Ascending aorta (tissue), 2 donors: ENCODE measurements at places on chromosomes 13 and 19. TPM values are rescaled to one million over a fixed set of nuclear protein-coding genes. Genes with fewer than 3 reads are reported as not detected.

- no peaks in the 10 kb centered on the region for H3K27me3 ChIP-seq
- H3K4me1 ChIP-seq = no peaks in the 10 kb centered on the region
- no peak for DNase-seq
- H3K36me3 ChIP-seq = no peaks in the 10 kb centered on the region
These were observed 17.5 kb downstream of the MIPEP start for GRCh38 chr13:23871616-23872220.

DNA sequence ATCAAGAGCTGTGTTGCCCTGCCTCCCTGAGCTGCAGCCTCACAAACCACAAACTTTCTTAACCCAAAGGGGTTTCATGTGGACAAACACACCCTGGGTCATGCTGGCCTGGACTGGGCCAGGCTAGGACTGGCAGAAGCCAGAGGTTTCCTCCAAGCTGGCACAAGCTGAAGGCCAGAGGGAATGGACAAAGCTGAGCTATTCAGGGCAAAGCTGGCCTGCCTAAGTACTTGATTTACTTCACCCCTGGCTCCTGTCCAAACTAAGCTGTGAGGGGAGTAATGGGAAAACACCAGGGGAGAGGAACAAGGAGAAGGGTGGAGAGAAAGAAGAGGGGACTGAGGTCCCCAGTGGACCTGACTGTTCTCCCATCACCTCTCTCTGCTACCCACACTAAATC is 6.2 kb downstream of the CPAMD8 start:
- H3K36me3 ChIP-seq = no peaks in the 10 kb centered on the region
- H3K27me3 ChIP-seq = no peaks in the 10 kb centered on the region
- no peak overlapping the region for H3K27ac ChIP-seq
- no peaks in the 10 kb centered on the region for H3K4me1 ChIP-seq
- DNase-seq = no peak
- no peak overlapping the region for H3K4me3 ChIP-seq

- peaks cover 10% of the 10 kb centered on the region for H3K4me1 ChIP-seq
- no peaks in the 10 kb centered on the region for H3K27me3 ChIP-seq
- DNase-seq = no peak
- H3K27ac ChIP-seq = peak overlapping the region; percentile 65
These were observed 3.5 kb upstream of the SBNO2 start for GRCh38 chr19:1177322-1178114.

GRCh38 chr19:40542202-40542859 is 34.3 kb upstream of the SHKBP1 start:
- no peaks in the 10 kb centered on the region for H3K36me3 ChIP-seq
- H3K27me3 ChIP-seq = no peaks in the 10 kb centered on the region
- no peak for DNase-seq
- H3K4me1 ChIP-seq = no peaks in the 10 kb centered on the region

The PDE4A gene
- 59.9 TPM for total RNA-seq

- DNase-seq = no peak
- H3K4me1 ChIP-seq = no peaks in the 10 kb centered on the region
- H3K27me3 ChIP-seq = no peaks in the 10 kb centered on the region
- H3K27ac ChIP-seq = no peak overlapping the region
- H3K4me3 ChIP-seq = no peak overlapping the region
These were observed 10.4 kb upstream of the LCP1 start for GRCh38 chr13:46192412-46192811.

DNA sequence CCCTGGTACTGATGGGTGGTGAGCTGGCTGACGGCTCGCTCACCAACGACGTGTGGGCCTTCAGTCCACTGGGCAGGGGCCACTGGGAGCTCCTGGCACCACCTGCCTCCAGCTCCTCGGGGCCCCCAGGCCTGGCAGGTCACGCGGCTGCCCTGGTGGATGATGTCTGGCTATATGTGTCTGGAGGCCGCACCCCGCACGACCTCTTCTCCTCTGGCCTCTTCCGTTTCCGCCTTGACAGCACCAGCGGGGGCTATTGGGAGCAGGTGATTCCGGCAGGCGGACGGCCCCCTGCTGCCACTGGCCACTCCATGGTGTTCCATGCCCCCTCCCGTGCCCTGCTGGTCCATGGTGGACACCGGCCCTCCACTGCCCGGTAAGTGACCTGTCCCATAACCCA is 10.5 kb downstream of the MEGF8 start:
- no peak overlapping the region for H3K4me3 ChIP-seq
- H3K27ac ChIP-seq = no peak overlapping the region
- H3K27me3 ChIP-seq = no peaks in the 10 kb centered on the region
- H3K36me3 ChIP-seq = peaks cover 18% of the 10 kb centered on the region
- no peaks in the 10 kb centered on the region for H3K4me1 ChIP-seq
- no peak for DNase-seq

DNA sequence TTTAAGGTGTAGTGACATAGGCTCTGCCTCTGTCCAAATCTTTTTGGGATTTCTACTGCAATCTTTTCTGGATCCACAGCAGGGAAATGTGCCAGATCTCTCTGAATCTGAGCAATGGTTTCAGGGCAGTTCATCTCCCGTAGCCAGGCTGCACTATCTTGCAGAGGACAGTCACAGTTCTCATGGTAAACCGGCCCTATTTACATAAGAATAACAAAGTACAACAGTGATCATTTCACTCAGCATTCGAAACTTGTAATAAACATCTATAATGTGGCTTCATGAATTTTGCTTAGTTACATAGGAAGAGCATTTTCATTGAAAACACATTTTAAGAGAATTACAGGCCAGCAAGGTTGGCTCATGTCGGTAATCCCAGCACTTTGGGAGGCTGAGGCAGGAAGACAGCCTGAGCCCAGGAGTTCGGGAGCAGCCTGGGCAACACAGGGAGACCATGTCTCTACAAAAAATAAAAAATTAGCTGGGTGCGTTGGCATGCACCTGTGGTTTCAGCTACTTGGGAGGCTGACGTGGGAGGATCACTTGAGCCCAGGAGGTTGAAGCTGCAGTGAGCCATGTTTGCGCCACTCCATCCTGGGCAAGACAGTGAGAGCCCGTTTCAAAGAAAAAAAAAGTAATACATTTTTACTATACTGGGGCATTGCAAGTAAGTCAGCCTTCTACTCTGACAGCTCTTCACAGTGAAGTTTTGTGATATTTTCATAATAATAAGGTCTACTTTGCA is 5.0 kb downstream of the POGLUT2 start:
- no peak overlapping the region for H3K4me3 ChIP-seq
- H3K27ac ChIP-seq = no peak overlapping the region
- no peak for DNase-seq
- H3K4me1 ChIP-seq = no peaks in the 10 kb centered on the region

DNA sequence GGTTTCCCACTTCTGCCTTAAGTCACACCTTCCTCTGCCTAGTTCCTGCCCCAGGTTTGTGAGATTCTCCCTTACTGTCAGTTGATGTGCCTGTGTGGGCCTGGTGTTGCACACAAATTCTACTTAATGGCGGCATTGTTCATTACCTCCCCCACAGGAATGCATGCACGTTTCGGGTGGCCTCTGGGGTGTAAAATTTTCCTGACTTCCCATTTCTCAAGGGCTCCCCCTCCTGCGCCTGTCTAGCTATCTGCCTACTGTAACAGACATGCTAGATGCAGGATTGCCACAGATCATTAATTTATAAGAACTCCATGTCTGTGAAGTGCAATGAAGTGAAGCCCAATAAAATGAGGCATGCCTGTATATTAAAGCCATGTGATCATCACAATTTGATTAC is 1466.3 kb downstream of the PCDH9 start:
- no peak overlapping the region for H3K27ac ChIP-seq
- H3K27me3 ChIP-seq = no peaks in the 10 kb centered on the region
- no peak overlapping the region for H3K4me3 ChIP-seq
- DNase-seq = no peak

DNA sequence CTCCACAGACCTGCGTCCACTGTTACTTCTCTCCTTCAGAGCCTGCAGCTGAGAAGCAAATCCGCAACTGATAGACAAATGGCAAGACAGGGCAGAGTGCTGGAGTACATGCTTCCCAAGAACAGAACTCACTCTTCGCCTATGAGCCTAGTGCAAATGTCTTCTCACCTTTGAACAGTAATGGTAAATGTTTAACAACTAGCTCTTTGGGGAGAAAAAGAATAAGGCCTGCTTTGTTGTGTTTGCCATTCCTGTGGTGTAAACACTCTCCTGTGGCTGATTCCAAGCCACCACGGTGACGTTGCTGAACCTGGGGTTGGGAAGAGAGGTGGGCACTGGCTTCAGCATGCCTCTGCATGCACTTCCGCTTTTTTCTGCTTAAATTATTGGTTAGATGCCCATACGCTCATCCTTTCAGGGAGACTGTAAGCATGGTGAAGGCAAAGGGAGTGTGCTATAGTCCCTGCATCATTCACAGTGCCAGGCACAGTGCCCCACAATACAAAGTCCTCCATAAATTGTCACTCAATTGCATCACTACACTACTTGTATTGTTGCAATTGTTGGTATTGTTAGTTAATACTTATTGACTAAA is 28.1 kb upstream of the GTF3A start:
- H3K36me3 ChIP-seq = no peaks in the 10 kb centered on the region
- H3K4me1 ChIP-seq = no peaks in the 10 kb centered on the region
- H3K27me3 ChIP-seq = no peaks in the 10 kb centered on the region
- H3K27ac ChIP-seq = no peak overlapping the region
- no peak for DNase-seq

- no peak within 1 kb of the TSS for H3K27ac ChIP-seq
- no peak within 1 kb of the TSS for H3K4me3 ChIP-seq
- no peaks in the 10 kb centered on the region for H3K4me1 ChIP-seq
- H3K27me3 ChIP-seq = no peaks in the 10 kb centered on the region
- no peak for DNase-seq
- peaks cover 27% of the 10 kb centered on the region for H3K36me3 ChIP-seq
These were observed at the start of gene RINL for GRCh38 chr19:38877781-38878574. RINL (minus strand) TSS chr19:38878275; CDS start chr19:38876742, 1,533 bp downstream.

The ZNF813 gene
- total RNA-seq = 1.3 TPM

- H3K27ac ChIP-seq = no peak overlapping the region
- peaks cover 74% of the 10 kb centered on the region for H3K36me3 ChIP-seq
- no peaks in the 10 kb centered on the region for H3K27me3 ChIP-seq
These were observed 33.9 kb downstream of the PDCD5 start for GRCh38 chr19:32614916-32615315.
